Activated CD4-positive, CD25-positive, alpha-beta regulatory T cell treated with anti-CD3 and anti-CD28 coated beads, Interleukin-2, amount 50 U/mL, for 24 hours (primary cell): ENCODE measurements at places on chromosomes 2 and 18.
A peak's percentile ranks its signal among the peaks of the same experiment; 100 is the strongest.

GRCh38 chr2:190827720-190828119, 52.9 kb upstream of the GLS start:
- no peak for ATAC-seq

GRCh38 chr2:190683802-190684201, 34.9 kb downstream of the NAB1 start:
- ATAC-seq: no peak

- peak; percentile 99 for ATAC-seq
Observed at GRCh38 chr2:55302241-55302640, 33.2 kb upstream of the MTIF2 start.

GRCh38 chr2:216838151-216838550, 21.7 kb downstream of the TNP1 start:
- no peak for ATAC-seq

- no peak for ATAC-seq
Observed at GRCh38 chr2:239469106-239469960, 68.5 kb upstream of the HDAC4 start.

DNA sequence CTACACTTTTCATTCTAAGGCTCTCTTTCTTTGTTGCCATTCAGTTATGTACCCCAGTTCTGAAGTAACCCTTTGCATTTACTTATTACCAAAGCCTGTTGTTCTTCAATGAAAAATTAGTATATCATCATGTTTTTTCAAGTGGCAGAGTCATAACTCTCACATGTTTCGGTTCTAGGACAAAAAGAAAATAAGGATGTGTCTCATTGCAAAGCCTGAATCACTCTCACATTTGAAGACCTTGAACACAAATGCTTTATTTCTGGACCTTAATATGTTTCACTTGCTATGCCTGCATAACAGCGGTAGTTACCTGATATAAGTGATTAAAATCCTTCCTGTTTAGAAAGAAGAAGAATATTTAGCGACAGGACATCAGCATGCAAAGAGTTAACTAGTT, 49.1 kb downstream of the ZEB2 start:
- ATAC-seq: no peak

DNA sequence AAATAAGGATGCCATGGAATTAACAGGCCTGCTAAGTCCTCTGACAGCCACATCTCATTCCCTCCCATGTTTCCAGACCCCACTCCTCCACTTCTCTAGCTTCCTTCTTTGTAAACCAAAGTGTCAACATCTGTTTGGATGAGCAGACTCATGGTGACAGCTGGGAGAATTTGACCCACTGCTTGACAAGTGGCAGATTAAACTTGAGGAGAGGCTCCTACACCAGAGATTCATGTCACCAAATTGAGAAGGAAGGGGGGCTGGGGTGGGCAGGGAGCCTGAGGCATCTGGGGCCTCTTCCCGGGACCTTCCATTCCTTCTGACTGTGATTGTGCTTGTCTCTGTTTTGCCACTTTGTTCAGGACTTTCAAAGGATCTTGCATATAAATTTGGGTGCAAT, 41.0 kb upstream of the IGFBP5 start:
- ATAC-seq: no peak

DNA sequence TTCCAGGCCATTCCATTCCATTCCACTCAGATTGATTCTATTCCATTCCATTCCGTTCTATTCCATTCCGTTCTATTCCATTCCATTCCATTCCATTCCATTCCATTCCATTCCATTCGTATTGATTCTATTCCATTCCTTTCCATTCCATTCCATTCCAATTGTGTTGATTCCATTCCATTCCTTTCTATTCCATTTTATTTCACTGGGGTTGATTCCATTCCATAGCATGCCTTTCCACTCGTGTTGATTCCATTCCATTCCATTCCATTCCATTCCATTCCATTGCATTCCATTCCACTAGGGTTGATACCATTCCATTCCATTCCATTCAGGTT, 1142.3 kb downstream of the RPIA start:
- ATAC-seq: no peak

GRCh38 chr2:117068371-117068770, 746.1 kb upstream of the DDX18 start:
- ATAC-seq: no peak

DNA sequence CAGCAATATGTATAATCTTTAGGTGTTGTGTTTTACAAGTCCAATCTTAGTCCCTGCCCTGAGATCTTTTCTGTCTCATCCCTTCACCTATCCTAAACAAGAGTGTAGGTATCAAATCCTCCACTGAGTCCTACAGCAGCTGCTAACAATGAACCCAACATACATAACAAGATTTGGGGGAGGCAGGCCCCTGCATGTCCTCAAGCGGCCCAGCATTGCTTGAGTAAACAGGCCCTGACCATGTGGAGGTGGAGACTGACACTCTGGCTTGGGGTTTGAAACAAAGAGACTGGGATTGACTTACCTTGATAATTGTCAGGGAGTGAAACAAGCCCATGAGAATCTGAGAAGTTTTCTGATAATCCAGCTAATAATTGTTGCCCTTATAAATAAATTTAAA, 213.4 kb downstream of the STK39 start:
- ATAC-seq: no peak

GRCh38 chr2:98454500-98455235, 10.0 kb downstream of the INPP4A start:
- ATAC-seq: no peak

DNA sequence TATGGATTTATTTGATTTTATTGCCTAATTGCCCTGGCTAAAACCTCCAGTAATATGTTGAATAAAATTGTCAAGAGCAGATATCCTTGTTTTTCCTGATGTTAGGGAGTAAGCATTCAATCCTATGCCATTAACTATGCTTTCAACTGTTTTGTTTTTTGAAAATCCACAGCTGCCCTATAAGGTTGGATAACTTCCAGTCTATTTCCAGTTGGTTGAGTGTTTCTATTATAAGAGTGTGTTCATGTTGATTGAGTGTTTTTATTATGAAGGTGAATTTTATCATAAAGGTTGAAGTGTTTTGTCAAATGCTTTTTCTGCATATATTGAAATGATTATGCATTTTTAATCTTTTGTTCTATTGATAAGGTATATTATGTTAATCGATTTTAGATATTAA, 149.9 kb upstream of the SCN7A start:
- no peak for ATAC-seq

- ATAC-seq: peak; percentile 5
Observed at GRCh38 chr2:43185146-43185545, 41.3 kb downstream of the ZFP36L2 start.

GRCh38 chr2:181575024-181575649, 81.8 kb downstream of the CERKL start:
- no peak for ATAC-seq

DNA sequence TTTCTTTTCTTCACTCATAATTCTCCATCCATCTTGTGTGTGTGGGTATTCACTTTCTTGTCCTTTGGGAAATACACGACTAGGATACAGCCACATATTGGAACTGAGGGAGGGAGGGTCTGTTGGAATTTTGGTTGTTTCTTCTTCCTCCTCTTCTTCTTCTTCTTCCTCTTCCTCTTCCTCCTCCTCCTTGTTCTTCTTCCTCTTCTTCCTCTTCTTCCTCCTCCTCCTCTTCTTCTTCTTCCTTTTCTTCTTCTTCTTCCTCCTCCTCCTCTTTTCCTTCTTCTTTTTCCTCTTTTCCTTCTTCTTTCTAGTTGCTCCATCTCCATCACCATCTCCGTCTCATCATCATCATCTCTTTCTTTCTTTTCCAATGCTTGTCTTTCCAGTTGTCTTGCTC, 1307.3 kb upstream of the ZEB2 start:
- no peak for ATAC-seq

DNA sequence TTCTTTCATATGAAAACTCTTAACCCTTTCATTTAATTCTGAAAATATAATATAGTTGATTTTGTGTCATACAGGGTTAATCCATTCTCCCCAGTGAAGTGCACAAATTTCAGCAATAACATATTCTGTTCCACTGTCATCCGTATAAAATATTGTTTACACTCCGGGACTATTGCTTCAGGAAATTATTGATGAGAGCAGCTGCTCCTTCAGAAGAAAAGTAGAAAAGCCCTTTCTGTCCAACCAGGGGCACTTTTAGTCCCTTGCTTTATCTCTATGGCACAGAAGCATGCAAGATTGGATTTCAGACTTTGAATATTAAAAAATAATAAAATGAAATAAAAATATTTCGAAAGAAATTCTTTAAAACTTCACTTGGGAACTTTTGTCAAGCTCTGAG, 535.7 kb upstream of the SLC39A10 start:
- ATAC-seq: no peak

GRCh38 chr2:39264733-39265132, 21.0 kb upstream of the CDKL4 start:
- ATAC-seq: no peak

DNA sequence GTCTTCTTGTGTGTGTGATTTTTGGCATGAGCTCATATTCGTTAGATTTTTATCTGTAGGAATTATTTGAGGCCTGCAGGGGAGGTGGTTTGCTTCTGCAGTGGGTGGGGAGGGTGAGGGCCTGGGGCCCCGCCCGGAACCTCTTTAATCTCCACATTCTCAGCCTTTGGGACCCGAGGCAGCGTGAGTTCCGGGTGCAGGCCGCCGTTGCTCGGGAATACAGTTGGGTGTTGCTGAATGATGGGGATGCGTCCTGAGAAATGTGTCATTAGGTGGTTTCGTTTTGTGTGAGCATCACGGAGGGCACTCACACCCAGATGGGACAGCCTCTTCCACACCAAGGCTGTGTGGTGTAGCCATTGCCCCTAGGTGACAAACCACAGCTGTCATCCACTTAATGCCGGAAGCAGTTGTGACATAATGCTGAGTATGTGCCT, 13.7 kb upstream of the GAL3ST2 start:
- ATAC-seq: peak; percentile 86

DNA sequence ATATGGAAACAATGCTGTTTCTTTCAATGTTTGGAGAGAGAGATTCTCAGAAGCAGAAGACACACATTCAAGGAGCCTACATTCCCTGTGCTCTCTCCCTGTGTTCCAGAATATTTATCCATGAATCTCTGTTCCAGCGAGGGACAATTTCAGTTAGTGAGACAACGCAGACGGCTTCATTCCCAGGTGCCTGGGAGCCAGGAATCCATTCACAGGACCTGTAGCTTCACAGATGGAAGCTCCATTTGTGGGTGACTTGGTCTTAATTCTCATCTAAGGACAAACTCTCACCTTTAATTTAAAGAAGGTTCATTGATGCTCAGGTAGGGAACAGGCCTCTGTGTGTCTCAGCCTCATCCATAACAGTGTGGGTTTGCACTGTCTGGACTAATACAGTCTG, 1156.6 kb downstream of the RPIA start:
- ATAC-seq: no peak

- no peak for ATAC-seq
Observed at GRCh38 chr2:65548576-65549256, 116.3 kb upstream of the SPRED2 start.

GRCh38 chr2:119426801-119427395, 4.8 kb upstream of the TMEM37 start:
- no peak for ATAC-seq

GRCh38 chr2:148517822-148518221, 126.7 kb upstream of the EPC2 start:
- ATAC-seq: no peak

DNA sequence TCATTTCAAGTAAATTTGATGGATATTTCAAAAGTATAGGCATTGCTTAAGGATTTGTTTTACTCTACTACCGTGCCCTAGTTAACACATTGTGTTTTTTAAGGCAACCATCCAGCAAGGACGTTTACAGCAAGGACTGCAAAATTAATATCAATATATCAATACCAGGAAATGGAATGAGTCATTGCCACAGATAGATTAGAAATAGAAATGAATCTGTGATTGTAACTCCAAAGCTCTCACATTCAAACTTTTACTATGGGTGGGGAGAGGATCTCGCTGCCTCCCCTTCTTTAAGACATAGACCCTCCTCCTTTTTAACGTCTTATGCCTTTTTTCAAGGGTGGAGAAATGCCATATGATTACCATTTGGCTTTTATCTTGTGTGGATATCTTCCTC, 3.8 kb downstream of the CD28 start:
- no peak for ATAC-seq

DNA sequence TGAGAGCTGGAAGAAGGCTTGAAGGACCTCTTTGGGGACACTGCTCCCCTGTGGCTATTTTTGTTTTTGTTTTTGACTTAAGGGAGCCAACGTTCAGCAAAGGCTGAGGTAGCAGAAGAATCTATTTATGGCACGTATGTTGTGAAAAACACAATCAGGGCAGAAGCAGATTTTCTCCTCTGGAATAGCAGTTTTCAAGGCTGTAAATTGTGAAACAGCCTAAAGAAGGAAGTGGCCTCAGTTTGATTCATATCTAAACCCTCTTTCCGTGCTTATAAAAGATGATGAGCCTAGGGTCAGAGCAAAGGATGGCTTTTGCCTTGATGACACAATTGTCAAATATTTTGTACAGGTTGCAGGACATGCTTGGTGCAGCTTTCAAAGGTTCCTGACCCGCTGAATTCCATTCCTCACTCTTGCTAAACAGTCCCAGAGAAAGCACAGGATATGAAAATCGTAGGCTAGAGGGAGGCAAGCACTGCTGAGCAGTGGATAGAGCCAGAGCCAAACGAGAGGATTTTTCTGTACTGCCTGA, 106.2 kb upstream of the DLX2 start:
- no peak for ATAC-seq

DNA sequence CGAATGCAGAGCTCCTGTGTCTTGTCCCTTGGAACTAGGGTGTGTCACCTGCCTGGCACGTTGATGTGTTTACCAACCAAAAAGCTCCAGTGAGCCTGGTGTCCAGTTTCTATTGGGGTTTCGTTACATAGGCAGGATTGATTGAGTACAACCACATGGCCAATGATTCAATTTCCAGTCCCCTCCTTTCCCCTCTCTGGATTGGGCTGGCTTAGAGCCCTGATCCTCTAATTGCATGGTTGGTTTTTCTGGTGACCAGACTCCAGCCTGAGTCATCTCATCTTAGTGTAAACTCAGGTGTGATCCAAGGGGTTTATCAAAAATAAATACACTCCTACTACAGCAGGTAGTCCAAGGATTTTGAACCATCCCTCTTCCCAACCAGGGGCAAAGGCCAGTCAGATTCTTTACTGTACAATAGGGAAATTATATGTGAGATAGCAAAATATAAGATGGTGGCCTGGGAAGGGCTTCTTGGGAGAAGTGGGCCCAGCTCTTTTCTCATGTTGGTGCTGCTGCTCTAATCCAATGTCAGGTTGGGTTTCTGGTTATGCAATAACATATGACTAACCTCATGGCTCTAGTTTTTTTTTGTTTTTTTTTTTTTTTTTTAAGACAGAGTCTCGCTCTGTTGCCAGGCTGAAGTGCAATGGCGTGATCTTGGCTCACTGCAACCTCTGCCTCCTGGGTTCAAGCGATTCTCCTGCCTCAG, 64.7 kb upstream of the MGAT5 start:
- ATAC-seq: no peak

GRCh38 chr2:163373496-163373895, 362.3 kb downstream of the FIGN start:
- ATAC-seq: no peak

- peak; percentile 4 for ATAC-seq
Observed at GRCh38 chr18:62420151-62420512, 95.0 kb downstream of the TNFRSF11A start.

- ATAC-seq: no peak
Observed at GRCh38 chr2:168089200-168089599, 158.2 kb downstream of the STK39 start.
